ENCODE measurements at places on chromosomes 16 and 17. TPM values are rescaled to one million over a fixed set of nuclear protein-coding genes. Genes with fewer than 3 reads are reported as not detected.

NARF gene
- 60.0 TPM for polyA plus RNA-seq

PIPOX gene
- polyA plus RNA-seq, result 1.9 TPM

CD300LB gene
- 0.20 TPM for polyA plus RNA-seq

MEIOC gene
- polyA plus RNA-seq, result 1.9 TPM

CHD9NB gene
- polyA plus RNA-seq, result 2.7 TPM

RGS9 gene
- 2.2 TPM for polyA plus RNA-seq

DLG4 gene
- 18.0 TPM for polyA plus RNA-seq

RIPOR1 gene
- 46.5 TPM for polyA plus RNA-seq

KRT32 gene
- not detected for polyA plus RNA-seq
